ENCODE measurements at places on chromosomes 6 and 20.

GRCh38 chr6:168865-169455 is 123.3 kb upstream of the DUSP22 start:
- DNase-seq: no peak

GRCh38 chr6:149897855-149898744 is at the start of gene RAET1E:
Gene RAET1E (minus strand): TSS chr6:149898113. CDS start chr6:149890901, 7,212 bp downstream.
- no peak for DNase-seq

DNA sequence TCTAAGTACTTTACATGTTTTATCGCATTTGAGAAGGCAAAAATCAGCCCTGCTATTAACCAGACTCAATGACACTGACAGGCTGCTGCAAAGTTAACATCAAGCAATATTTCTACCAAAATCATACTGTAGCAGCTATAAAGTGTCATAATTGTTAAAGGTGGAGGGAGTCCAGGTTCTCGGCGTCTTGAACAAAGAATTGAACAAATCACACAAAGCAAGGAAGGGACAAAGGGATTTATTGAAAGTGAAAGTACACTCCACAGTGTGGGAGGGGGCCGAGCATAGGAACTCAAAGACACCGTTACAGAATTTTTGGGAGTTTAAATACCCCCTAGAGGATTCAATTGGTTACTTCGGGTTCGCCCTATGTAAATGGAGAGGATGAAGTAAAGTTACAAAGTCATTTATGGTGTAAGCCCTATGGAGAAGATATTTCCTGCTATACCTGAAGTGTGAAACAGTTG is 12.9 kb upstream of the ZNF391 start:
- no peak for DNase-seq

- DNase-seq: no peak
These were observed 89.1 kb upstream of the PCSK2 start for GRCh38 chr20:17137692-17138091.

- no peak for DNase-seq
These were observed 44.3 kb downstream of the TOP1 start for GRCh38 chr20:41072915-41073314.

GRCh38 chr20:37994512-37994911 is 38.7 kb downstream of the TTI1 start:
- DNase-seq: no peak

GRCh38 chr20:35017099-35017835 is 61.6 kb downstream of the MYH7B start:
- DNase-seq: no peak

- no peak for DNase-seq
These were observed 104.8 kb upstream of the BTN3A2 start for GRCh38 chr6:26260110-26260637.

- DNase-seq: peak; percentile 19
These were observed 212.4 kb upstream of the RUNX2 start for GRCh38 chr6:45115696-45116095.

DNA sequence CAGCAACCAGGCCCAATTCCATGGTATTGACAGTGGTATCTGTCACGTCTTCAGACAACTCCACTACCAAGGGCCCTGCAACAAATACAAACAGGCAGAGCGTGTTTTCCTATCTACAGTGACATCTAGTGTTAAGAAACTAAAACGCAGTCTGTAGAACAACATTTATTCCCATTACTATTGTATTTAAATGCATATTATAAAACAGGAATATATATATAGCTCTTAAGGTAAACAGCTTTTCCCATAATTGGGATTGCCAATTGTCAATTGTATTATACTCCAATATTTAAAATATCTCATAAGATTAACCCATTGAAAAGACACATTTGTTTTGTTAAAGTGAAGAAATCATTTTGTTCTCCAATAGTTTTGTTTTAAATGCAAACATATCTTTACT is 97.2 kb downstream of the KIF16B start:
- no peak for DNase-seq

GRCh38 chr6:30940361-30940986 is at the start of gene MUCL3:
Gene MUCL3 (plus strand): TSS chr6:30940973. CDS start chr6:30941000, 27 bp downstream.
- DNase-seq: no peak

DNA sequence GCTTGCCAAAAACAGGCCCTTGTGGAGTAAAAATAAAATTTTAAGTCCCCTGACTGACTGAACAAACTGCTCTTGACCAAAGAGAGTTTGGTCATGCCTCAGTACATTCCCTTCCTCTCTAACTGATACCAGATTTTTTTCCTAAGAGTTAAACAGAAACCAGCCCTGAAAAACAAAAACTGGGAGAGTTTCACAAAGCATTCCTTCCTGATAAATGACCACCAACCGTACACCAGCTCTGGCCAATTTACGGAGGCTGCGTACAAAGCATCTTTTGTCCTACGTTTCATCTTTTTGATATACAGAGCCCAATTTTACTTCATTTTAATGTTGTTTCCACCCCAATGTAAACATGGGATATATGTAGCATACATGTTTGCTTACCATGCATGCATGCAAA is 477.4 kb upstream of the HTR1E start:
- DNase-seq: no peak

DNA sequence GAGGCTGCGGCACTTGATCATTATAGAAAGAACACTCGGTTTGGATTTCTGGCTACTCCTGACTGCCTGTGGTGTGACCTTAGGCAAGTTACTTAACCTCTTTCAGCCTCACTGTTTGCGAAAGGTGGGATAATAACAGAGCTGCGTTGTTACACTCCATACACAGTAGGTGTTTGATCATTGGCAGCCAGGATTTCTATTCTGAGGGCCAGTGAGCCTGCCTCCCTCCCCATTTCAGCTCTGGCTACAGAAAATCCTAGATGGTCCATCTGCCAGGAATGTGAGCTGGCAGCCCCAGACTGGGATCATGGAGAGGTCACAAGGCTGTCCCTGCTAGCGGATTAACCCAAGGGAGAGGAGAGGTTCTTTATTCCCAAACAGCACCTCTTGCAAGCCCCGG is 2.7 kb downstream of the KCNB1 start:
- DNase-seq: no peak

- DNase-seq: no peak
These were observed 192.2 kb downstream of the TBC1D32 start for GRCh38 chr6:121142093-121142492.

DNA sequence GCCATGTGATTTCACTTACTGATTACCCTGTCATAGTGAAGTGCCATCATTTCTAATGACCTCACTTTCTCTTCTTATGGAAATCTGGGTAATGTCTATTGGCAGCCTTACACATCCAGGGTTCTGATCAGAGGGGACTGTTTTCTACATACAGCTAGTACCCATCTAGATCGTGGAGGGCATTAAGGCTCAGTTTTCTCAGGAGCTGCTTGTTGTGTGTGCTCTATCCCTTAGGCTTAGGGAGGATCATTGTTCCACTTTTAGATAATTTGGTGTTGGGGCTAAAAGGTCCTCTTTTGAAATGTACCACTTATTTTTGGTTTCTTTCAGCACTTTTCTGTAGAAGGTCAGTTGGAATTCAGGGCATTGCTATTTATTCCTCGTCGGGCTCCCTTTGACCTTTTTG is 3.8 kb downstream of the HSP90AB1 start:
- DNase-seq: no peak

DNA sequence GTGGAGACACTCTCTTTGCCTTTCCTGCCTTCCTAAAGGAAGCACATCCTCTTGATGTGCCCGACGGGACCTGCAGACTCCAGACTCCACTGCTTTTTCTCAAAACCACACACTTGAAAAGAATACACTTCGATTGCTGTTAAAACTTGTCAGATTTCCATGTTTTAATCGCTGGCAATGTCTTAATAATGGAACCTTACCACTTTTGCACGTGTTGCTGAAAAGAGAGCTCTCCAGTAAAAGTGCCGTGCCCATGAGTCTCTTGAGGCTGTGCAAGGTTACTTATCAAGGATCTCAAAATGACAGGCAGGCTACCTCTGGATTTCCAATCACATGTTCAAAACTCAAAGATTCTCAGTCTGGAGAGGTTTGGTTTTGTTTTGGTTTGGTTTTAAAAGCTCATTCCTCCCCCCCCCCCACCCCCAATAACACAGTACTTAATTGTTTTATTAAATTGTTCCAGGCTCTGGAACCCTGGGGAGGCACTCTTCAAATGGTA is 12.0 kb upstream of the TFAP2A start:
- DNase-seq: no peak

- DNase-seq: no peak
These were observed 57.6 kb upstream of the MAP3K7 start for GRCh38 chr6:90644492-90644891.

GRCh38 chr6:3960754-3961361 is 111.7 kb downstream of the FAM50B start:
- DNase-seq: no peak

DNA sequence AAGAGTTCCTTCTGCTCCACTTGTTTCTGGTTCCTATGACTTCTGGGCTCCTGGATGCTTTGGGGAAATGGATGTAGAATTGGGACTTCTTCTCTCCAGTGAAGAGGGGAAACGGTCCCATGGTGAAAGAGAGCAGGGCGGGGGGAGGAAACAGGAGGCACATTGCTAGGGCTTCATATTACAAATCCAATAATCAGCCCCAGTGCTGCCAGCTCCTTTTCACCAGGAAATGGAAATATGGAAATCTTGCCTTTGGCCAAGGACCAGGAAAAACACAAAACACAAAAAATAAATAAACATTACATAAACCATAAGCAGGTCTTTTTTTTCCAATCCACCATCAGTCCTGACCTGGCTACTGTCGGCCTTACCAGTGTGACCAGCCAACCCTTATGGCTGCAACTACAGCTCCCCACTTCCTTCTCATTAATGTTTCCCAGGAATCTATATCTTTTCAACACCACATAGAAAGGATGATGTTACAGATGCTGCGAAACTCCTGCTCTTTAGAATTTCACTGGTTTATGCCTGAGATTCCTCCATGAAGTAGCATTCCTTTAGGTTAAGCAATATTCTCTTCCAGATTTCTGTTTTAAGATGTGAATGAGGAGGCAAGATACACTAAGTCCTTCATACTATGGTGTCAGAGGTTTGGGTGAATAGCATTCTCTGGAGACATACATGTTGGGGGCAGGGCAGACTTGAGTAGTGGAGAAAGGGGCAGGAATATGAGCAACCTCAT is 2.0 kb downstream of the PI3 start:
- DNase-seq: no peak

- DNase-seq: no peak
These were observed 812 bp downstream of the MYMX start for GRCh38 chr6:44217332-44218143.

DNA sequence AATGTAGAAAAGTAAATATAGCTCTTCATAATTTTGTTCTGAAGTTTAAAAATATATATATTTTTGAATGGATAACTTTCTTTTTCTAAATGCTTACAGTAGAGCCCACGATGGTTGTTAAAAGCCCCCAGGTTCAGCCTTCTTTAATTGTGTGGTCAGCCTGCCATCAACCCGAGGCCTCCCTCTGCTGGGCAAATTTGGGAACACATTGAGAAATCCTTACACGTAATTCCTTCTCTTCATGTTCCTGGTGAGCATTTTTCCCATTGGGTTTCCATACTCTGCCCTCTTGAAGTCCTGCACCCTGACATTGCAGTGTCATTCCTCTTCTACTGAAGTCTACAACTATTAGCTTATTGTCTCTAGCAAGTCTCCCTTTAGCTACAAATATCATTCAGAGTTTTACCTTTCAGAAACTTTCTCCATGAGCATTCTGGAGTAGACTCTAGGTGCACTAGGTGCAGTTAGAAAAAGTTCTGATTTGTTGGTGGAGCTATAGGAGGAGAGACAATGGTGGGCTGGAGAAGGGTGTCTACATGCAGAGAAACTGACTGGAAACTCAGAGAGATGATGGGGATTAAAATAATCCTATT is 40.6 kb downstream of the TRIM38 start:
- no peak for DNase-seq

DNA sequence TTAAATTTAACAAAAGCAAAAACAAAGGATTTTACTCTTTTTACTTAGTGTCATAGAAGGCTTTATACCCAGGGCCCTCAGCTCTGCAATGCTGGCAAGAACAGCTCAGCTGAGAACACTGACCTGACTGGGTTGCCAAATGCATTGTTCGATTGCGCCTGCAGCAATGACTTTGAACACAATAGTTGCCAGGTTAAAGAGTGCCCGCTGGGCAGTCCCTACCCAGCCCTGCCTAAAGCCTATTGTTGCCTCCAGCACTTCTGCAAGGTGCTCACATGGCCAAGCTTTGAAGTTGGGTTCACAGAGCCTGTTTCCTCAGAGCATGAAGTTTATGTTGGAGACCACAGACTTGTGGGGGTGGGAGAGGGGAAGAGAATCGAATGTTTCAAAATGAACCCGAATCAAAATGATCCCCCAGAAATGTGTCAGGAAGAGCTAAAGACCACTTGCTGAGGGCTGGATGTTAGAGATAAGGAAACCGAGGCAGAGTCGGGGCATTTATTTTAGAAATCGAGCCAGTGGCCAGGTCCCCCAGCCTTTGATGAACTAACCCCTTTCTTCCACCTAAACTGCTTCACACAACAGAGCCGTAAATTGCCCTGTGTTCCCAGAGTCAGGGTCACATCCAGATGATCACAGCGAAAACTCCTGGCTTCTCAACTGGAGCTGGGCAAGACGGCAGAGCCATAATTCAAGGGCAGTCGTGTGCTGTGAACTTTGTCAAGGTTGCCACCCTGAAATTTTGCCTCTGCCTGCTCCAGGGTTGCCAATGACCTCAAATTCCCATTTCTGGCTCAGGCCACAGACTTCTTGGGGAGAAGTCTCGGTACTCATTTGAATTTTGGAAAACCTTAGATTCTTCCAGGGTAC is 55.0 kb downstream of the FOXA2 start:
- no peak for DNase-seq

DNA sequence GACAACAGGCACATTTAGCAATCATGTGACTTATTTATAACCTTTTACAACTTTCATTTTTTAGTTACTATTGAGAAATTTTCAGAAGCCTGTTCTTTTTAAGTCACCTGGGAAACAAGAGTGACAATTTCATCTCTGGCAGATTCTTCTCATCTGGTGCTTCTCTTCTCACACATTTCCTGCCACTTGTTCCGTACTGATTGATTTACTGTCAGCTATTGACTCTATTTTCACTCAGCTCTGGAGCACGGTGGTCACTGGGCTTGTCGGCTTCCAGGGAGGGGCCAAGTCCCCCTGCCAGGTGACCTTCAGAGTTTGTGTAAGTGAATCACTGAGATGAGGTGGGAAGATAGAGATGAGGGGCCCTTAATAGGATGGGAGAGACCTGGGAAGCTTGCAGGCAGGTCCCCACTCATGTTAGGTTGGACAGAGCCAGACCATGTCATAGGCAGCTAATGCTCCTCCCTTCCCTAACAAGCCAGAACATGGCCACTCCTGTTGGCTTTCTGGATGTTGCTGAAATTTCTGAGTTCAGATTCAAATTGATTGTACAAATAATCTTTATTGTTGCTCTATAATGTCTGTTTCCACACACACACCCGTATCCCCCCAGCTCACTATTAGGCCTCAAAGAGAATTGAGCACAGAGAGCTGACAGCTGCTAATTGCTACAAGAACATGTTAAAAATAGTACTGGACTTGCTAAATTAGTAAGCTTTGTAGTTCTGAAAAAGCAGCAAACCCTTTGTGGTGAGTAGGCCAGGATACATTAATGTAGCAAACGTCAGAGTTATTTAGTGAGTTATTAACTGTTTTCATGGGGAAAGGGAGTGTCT is 13.3 kb downstream of the DUSP22 start:
- no peak for DNase-seq

- no peak for DNase-seq
These were observed 119.7 kb upstream of the ZFP64 start for GRCh38 chr20:52311209-52311794.

Measured in GM04504 (cell line).